Activated naive CD8-positive, alpha-beta T cell treated with anti-CD3 and anti-CD28 coated beads for 36 hours (primary cell): ENCODE measurements at places on chromosomes 1 and 21.

GRCh38 chr1:59900640-59901039 is 25.9 kb downstream of the CYP2J2 start:
- no peak for DNase-seq

DNA sequence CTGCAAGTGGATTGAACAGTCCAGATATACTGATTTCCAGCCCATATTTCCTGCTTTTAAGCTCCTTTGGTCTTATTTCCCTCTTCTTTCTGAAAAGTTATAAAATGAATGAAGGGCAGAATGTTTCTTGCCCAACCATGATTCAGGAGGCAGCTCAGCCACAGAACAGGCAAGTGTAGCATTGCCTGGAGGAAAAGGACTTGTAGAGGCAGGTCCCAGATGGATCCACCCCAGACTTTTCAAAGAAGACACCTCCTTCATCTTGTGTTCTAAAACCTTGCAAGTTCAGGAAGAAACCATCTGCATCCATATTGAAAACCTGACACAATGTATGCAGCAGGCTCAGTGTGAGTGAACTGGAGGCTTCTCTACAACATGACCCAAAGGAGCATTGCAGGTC is at the start of gene CLCA2:
TSS of gene CLCA2 (plus strand) at position 299 of the 400 bp plus-strand sequence. CDS start at position 376, 77 bp downstream.
- DNase-seq = no peak

GRCh38 chr1:164589408-164589807 is 30.4 kb downstream of the PBX1 start:
- DNase-seq = no peak

GRCh38 chr1:108852221-108852975 is 4.5 kb downstream of the AKNAD1 start:
- no peak for DNase-seq

GRCh38 chr1:51575406-51576084 is 41.3 kb upstream of the OSBPL9 start:
- no peak for DNase-seq

GRCh38 chr1:244353551-244354091 is 98.1 kb downstream of the ADSS2 start:
- DNase-seq = peak; percentile 20

DNA sequence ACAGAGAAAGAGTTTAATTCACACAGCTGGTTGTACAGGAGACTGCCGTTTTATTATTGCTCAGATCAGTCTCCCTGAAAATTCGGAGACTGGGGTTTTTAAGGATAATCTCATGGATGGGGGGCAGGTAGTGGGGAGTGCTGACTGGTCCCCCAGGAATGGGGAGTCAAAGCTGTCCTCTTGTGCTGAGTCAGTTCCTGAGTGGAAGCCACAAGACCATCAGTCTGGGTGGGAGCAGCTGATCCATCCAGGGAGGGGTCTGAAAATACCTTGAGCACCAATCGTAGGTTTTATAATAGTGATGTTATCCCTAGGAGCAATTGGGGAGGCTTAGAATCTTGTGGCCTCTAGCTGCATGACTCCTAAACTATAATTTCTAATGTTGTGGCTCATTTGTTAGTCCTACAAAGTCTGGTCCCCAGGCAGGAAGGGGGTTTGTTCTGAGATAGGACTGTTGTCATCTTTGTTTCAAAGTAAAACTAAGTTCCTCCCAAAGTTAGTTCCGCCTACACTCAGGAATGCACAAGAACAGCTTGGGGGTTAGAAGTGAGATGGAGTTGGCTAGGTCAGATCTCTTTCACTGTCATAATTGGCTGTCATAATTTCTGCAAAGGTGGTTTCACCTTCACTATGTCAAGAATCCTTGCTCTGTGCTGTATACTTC is 50.3 kb downstream of the TRAF5 start:
- no peak for DNase-seq

GRCh38 chr1:15362737-15363128 is 47.0 kb upstream of the EFHD2 start:
- no peak for DNase-seq

- no peak for DNase-seq
These were observed 4.2 kb downstream of the THEMIS2 start for GRCh38 chr1:27876341-27877114.

GRCh38 chr1:36123356-36123755 is 1.7 kb downstream of the COL8A2 start:
- DNase-seq = peak; percentile 36

DNA sequence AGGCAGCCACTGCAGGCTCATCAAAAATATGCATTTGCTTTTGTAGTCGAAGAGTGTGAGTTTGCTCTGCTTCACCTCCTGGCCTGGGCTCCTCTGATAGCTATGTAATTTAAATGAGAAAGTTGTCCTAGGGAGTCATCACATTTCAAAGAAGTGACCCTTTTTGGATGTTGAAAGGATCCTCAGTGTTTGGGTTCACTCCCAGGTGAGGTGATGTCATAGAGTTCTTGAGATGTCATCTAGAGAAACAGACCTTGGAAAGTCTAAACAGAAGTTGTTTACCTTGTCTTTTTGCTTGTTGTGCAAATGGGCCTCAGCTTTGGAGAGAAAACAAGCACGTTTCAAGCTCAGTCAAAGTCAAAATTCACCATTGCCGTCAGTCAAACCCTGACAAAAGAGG is 92.0 kb upstream of the BARHL2 start:
- no peak for DNase-seq

DNA sequence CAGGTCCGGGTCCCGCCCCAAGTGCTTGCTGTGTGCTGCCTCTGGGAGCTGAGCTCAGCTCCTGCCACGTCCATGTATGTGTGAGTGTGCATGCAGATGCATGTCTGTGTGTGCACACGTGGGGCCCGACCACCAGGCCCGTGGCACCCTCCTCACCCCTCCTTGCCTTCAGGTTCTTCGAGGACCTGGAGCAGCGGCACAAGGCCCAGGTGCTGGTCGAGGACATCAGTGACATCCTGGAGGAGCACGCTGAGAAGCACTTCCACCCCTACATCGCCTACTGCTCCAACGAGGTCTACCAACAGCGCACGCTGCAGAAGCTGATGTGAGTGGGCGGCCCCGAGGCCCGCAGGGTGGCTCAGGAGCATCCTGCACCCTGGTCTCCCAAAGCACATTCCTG is 18.4 kb downstream of the ARHGEF16 start:
- DNase-seq = no peak

- no peak for DNase-seq
These were observed 104.8 kb downstream of the HLX start for GRCh38 chr1:220983877-220984635.

GRCh38 chr1:165645654-165646366 is 14.8 kb downstream of the MGST3 start:
- DNase-seq = no peak

DNA sequence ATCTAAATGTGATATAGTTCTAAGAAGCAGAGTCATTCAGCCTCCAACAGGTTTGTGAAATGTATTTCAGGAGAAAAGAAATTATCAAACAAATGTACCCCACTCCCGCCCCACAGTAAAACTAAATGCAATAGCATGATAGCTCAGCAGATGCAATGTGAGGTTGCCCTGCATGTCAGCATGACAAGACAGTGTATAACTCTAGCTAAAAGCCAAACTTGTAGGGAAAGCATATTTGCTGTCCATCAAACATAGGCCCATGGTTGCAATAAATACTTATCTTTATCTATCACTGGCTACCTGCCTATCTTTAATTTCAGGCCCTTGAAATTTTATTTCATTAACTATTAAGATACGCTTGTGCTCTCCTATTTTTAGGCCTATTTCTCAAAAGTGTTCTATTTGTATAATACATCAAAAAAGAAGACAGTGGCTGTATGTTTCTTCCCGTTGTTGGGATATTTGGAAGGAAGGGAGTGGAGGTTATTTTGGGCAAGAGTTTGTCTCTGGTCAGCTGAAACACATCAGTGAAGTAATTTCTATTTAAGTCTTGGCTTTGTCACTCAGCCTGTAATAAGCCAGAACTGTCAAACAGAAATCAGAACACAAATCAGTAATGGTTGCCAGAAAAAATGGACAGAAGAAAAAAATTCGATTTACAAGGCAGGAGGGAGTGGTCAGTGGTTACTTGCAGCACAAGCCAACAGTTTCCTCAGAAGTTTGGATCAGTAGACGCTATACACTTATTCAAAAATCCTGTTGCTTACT is 307.4 kb upstream of the ADGRL2 start:
- no peak for DNase-seq

- DNase-seq = peak; percentile 18
These were observed 50.2 kb downstream of the RABGAP1L start for GRCh38 chr1:174209347-174210187.

DNA sequence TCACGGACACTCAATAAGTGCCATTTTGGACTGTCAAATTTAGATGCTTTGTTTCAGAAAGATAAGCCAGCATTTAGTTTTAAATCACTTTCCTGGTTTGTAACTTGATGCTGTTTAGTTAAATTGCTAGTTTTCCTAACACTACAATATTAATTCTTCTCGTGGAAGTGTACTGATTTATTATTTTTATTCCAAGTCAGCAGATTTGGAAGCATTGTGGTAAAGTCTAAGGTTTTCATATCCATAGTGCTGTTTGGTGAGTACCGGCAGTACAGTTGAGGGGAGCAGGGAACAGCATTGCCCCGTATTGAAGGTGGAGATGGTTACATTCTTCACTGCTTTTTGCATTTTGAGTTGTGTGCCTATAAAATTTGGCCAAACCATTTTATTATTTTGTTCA is 36.3 kb downstream of the S100B start:
- DNase-seq = no peak

- DNase-seq = no peak
These were observed 3.9 kb upstream of the LRRC52 start for GRCh38 chr1:165539908-165540307.

- DNase-seq = no peak
These were observed 7.0 kb downstream of the EPHX1 start for GRCh38 chr1:225816643-225817538.

DNA sequence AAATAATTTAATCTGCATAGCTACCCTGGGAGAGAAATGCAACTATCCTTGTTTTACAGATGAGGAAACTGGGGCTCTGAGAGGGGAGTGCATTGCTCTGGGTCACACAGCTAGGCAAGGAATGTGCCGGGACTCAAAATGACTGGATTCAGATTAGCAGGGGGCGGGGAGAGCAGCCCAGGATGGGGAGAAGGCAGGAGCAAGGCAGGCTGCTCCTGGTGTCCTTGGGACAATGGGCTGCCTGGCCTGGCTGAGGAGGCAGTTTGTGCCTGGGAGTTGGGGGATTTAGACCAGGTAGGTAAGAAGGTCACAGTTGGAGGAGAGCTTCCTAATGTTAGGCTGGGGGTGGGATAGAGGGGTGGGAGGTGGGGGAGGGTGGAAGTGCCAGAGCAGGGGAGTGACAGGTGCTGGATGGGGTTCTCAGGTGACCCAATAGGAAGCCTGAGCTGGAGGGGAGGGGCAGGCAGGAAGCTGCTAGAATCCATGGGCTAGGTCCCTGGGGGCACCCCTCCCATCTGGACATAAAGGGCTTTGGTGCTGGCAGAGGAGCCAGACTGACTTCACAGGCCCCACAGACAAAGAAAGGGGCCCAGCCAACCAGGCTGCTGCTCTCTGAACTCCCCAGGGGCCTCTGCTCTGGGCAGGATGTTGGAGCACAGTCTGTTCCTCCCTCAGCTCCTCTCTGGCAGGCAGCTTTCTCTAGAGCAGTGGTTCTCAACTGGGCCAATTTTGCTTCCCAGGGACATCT is 29.0 kb downstream of the TRIM62 start:
- DNase-seq = no peak

- no peak for DNase-seq
These were observed 6.0 kb downstream of the RAVER2 start for GRCh38 chr1:64750875-64751274.

GRCh38 chr1:230282157-230282556 is 144.0 kb downstream of the PGBD5 start:
- no peak for DNase-seq

- no peak for DNase-seq
These were observed 23.2 kb upstream of the SLC30A1 start for GRCh38 chr1:211601982-211602670.

DNA sequence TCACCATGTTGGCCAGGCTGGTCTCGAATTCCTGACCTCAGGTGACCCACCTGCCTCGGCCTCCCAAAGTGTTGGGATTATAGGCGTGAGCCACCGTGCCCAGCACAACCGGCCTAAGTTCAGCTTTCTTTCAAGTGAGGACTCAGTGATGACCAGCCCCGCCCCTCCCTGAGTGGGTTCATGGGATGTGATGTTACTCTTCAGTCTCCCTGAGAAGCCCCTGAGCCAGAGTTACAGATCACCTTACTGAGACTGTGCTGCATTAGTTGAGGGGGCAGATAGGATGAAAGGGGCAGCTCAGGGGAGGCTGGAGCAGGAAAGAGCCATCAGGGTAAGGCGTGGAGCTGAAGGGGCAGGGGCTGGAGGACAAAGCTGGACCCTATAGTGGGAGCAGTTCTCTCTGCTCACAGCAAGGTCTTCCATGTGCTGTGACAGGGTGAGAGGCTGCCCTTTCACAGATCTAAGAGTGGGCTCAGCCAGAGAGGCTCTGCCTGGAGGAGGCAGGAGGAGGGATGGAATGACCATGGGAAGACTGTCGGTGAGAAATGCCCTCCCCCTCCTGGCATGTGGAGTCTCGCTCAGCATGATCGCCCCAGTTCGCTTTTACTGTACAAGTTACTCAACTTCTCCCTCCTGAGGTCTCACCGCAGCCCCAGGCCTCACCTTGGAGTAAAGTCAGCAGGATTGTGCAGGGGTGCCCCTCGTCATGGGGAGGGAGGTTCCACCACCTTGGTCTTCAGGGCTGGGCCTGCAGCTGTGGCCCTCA is 13.4 kb downstream of the SH2D2A start:
- DNase-seq = no peak

DNA sequence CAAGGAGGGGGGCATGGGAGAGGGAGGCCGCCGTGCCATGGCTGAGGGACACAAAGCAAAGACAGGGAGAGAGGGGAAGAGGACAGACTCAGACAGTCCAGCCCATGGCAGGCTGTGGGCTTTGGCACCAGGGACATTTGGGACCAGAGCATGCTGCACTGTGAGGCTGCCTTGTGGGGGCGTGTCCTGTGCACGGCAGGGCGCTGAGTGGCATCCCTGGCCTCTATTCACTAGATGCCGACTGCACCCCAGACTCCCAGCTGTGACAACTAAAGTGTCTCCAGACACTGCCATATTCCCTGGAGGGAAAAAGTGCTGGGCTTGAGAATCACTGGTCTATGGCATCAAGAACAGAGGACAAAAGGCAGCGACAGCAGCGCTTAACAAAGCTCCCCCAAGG is 18.6 kb upstream of the PRDM15 start:
- no peak for DNase-seq

DNA sequence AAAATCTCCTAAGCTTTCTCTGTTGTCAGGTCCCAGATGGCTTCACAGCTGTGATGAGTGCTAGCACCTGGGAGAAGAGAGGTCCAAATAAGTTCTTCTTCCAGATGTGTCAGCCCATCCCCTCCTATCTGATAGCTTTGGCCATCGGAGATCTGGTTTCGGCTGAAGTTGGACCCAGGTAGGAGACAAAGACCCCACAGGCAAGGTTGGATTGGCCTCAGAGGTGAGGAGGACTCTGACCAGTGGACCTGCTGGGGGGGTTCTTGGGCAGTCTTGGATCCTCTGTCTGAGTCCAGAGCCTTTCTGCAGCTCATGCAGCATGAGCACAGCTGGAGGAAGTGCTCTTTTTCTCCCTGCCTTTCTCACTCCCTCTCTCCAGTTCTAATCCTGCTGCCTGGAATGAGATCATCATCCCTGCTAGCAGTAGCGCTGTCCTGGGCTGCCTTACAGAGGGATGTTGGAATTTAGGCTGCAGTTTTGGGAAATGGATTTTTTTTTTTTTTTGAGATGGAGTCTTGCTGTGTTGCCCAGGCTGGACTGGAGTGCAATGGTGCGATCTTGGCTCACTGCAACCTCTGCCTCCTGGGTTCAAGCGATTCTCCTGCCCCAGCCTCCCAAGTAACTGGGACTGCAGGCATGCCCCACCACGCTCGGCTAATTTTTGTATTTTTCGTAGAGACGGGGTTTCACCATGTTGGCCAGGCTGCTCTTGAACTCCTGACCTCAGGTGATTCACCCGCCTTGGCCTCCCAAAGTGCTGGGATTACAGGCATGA is 7.1 kb downstream of the RNPEP start:
- DNase-seq = no peak

GRCh38 chr1:172674831-172675613 is 16.1 kb downstream of the FASLG start:
- no peak for DNase-seq
